T-helper 22 cell (primary cell): ENCODE measurements at places on chromosomes 4 and X.

DNA sequence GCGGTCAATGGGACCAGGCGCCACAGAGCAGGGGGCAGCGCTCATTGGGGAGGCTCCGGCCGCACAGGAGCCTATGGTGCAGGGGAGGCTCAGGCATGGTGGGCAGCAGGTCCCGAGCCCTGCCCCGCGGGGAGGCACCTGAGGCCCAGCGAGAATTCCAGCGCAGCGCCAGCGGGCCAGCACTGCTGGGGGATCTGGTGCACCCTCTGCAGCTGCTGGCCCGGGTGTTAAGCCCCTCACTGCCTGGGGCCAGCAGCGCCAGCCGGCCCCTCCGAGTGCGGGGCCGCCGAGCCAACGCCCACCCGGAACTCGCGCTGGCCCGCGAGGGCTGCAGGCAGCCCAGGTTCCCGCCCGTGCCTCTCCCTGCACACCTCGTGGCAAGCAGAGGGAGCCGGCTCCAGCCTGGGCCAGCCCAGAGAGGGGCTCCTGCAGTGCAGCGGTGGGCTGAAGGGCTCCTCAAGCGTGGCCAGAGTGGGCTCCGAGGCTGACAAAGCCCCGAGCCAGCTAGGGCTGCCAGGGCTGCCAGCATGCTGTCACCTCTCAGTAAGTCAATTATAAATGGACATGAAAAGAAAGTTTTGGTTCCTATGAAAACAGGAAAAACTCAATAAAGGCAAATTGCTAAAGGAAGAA is 14.5 kb downstream of the FAM184B start:
- DNase-seq: no peak

- no peak for DNase-seq
Measured at GRCh38 chr4:167544391-167544790, 310.1 kb upstream of the SPOCK3 start.

DNA sequence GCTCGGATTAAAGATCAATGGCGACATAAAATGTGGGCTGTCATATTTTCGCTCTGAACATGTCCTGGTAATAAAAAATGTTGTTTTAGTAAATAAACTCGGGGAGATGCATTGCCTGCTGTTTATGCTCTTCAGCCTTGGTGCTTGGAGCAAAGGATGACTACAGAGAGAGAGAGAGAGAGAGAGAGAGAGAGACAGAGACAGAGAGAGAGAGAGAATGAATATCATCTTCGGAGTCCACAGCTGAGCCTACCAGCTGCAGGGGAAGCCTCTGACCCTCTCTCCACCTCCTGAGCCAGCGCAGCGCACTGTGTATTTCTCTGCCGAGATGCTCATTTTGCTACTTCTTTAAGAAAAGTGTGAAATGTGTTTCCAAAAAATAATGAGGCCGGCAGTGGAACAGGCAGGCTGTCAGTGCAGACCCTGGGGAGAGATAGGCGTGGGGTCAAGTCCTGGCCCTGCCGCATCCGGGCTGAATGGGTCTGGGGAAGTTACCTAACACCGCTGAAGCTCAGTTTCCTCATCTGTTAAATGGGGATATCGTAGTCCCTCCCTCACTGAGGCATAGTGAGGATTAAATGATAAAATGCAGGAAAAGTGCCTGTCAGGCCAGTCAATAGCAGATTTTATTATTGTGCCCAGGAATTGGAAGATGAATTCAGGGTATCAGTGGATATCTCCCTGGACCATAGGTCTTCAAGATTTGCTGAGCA is 58.5 kb upstream of the LGI2 start:
- no peak for DNase-seq

DNA sequence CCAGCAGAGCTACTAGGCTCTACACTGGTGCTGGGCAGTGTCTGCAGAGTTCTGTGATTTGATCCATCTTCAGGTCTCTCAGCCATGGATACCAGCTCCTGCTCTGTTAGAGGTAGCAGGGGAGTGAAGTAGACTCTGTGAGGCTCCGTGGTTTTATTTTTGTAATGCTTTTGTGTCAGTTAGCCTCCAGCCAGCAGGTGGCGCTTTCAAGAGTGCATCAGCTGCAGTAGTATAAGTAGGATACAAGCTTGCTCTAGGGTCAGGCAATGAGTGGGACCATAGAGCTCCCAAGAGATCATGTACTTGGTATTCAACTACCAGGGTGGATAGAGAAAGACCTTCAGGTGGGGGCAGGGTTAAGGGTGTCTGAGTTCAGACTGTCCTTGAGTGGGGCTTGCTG is 362.5 kb upstream of the TRAM1L1 start:
- DNase-seq: no peak

- no peak for DNase-seq
Measured at GRCh38 chr4:38226170-38226569, 266.0 kb downstream of the PTTG2 start.

- no peak for DNase-seq
Measured at GRCh38 chr4:32855622-32856021, 2135.5 kb downstream of the PCDH7 start.

DNA sequence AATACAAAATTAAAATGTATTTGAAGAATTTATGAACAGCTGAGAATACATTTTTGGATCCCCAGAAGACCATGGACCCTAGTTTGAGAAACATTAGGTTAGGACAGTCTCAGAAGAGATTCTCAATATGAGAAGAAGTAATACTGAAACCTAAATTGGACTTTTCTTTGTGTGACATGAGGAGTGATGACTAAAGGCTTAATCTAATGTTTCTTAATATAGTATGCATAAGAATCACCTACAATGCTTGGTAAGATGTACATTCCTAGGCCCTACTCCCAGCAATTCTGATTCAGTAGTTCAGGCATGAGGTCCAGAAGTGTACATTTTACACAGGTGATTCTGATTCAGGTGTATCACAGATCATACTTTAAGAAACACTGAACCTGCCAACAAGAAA is 31.6 kb upstream of the HUWE1 start:
- DNase-seq: no peak

DNA sequence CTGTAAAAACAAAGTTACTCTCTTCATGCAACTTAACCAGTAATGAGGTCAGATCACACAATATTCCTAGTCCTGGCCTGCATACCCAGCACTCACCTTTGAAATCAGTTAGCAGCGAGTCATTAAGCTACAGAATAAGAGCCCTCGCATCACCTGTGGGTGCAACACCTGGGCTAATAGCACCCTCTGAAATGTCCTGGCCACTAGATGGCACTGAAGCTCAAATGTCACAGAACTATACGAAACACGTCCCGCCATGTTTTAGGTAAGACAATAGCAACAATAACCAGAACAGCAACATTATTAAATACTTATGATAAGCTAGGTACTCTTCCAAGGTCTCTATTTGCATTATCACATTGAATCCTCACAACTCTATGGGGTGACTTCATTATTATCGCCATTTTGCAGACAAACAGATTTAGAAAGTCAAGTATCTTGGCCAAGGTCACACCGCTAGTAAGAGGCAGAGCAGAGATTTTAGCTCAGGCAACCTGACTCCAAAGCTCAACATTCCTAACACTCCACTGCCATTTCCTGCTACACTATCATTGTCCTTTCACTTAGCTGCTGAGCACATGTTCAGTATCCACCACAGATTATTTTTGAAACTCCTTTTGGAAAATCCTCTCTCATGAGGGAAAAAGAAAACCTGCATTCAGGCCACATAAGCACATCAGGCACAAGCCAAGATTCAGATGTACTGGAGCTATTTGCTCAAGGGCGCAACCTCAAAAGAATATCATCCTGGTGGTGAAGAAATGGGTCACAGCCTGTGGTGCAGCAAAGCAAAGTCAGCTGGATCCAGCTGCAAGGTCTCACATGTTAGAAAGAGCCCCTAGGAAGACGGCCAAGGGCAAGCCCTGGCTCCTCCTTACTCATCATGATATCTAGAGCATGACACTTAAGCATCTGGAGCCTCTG is 59.5 kb upstream of the KDR start:
- no peak for DNase-seq

- no peak for DNase-seq
Measured at GRCh38 chr4:38069271-38069760, 109.1 kb downstream of the PTTG2 start.

GRCh38 chrX:80876877-80877276 is 67.2 kb upstream of the BRWD3 start:
- DNase-seq: no peak

GRCh38 chrX:30533266-30533665 is 44.3 kb downstream of the TASL start:
- DNase-seq: no peak

- no peak for DNase-seq
Measured at GRCh38 chr4:98873059-98873458, 55.9 kb downstream of the EIF4E start.

- DNase-seq: no peak
Measured at GRCh38 chrX:118178450-118178849, 61.8 kb upstream of the KLHL13 start.

DNA sequence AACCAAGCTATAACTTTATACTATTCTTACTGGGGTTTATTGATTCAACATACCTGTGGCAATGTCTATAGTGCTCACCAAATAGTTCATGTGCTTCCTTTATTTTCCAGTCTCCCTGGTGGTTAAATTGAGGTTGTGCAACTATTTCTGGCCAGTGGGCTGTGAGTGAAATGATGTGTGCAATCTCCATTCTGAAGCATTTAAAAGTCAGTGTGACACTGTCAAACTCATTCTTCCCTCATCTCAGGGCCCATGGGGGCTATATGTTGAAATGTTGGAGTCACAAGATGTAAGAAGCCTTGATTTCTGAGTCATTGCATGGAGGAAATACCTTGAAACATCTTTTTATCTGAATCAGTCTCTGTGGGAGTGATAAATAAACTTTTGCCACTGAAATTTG is 414.3 kb upstream of the RPS6KA3 start:
- no peak for DNase-seq

- DNase-seq: no peak
Measured at GRCh38 chr4:189124149-189124758, 816.4 kb upstream of the FRG1 start.

DNA sequence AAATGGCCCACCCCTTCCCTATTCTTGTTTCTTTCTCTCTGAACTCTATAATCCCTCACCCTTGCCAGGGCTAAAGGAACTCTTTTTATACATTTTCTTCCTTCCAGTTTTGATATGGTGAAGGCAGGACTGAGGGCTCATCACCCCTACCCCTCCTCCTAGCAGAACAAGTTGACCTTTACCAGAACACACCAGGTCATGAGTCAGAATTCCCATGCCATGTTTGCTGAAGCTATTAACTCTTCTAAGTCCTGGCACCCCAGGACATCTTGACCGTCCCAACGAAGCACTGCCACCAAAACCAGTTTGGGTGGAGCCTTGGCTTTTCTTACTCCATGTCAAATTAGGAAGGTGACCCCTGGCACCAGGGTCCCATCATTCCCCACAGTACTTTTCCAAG is 57.5 kb upstream of the DYNLT3 start:
- DNase-seq: no peak

GRCh38 chr4:2697995-2698414 is 58.1 kb downstream of the TNIP2 start:
- no peak for DNase-seq

DNA sequence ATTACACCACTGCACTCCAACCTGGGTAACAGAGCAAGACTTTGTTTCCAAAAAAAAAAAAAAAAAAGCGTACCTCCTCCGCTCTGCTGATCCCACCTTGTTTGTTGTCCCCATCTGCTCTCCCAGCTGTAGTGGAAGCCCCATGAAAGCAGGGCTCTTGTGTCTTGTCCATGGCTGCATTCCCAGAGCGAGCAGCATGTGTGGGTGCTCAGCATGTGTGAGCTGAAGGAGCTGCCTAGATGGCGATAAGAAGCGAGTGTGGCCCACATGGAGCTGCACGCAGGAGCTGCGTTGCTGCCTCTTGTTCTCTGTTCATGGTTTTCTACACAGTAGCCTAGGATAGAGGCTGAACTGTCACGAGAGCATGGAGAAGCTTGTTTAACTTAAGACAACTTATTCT is 12.4 kb downstream of the NSD2 start:
- no peak for DNase-seq

DNA sequence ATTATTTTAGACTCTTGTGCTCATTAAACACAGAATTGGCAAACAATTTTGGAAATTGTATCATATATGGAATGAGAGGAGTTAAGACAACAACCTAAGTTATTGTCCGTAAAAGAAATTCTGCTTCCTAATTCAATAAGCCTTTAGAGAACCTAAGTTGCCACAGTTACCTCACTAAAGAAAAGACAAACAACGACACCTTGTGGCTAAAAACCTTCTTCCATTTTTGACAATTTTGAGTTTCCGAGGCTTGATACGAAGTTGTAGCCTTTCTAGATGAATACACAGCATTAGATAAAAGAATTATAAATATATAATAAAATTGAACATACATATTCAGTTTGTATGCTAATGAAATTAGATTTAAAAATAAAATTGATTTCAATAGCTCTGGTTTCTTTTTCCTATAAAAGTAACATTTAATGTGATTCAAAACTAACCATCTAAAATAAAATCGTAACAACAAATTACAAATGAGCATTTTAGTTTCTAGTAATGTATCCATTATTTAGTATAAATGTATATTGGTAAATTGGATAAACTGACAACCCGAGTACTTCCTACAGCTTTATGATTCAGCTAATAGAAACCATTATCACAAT is 275.1 kb downstream of the GPM6A start:
- no peak for DNase-seq

- DNase-seq: no peak
Measured at GRCh38 chrX:153750127-153750774, 13.8 kb upstream of the PLXNB3 start.

DNA sequence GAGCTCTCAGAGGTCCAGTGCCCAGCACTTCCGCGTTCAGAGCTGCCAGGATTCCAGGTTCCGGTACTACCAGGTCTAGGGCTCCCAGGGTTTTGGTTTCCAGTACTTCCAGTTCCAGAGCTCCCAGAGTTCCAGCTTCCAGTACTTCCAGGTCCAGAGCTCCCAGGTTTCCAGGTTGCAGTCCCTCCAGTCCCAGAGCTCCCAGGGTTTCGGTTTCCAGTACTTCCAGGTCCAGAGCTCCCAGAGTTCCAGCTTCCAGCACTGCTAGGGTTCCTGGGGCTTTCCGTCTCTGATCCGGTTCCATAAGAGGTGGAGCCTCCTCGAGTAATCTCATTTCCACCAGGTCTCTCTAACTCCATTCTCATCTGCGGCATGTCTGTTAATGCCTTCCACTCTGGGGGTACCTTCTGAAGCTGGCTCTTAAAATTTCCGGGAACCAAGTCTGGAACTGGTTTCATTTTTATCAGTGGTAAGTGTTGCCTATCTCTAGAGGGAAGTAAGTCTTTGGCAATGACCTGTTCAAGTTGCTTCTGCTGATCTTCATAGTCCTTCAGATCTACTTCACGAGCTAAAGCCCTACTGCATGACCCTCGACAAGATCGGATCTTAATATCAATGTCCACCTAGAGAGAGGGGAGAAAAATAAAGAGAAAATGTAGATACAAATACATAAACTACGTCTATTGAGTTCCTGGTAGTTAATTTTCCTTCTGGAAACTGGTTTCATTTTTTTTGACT is 4.1 kb downstream of the FGA start:
- DNase-seq: no peak
